ENCODE measurements at places on chromosomes 1 and 21.

- no peak for DNase-seq
Measured at GRCh38 chr1:184052194-184052559, 647 bp downstream of the TSEN15 start.

- DNase-seq: no peak
Measured at GRCh38 chr1:168640182-168640581, 63.8 kb downstream of the XCL1 start.

GRCh38 chr1:218674280-218674773 is 329.2 kb downstream of the TGFB2 start:
- peak; percentile 87 for DNase-seq

DNA sequence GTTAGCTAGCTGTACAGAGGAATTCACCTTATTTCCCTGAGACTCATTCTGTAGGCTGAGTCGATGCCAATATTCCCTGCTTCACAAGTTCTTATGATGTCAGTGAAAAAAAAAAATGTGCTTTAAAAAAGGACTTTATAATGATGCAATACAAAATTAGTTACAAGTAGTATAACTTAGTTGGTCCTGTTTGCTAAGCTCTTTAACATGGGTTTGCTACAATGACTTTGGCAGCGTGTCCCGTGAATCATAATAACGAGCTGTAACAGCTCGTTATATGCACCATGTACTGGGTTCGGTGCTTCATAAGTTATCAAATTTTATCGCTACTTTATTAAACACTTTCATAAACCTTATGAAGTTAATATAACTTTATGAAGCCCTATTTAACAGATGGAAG is 349.7 kb downstream of the LMX1A start:
- DNase-seq: no peak

GRCh38 chr1:89870998-89871397 is 50.2 kb downstream of the LRRC8D start:
- DNase-seq: no peak

DNA sequence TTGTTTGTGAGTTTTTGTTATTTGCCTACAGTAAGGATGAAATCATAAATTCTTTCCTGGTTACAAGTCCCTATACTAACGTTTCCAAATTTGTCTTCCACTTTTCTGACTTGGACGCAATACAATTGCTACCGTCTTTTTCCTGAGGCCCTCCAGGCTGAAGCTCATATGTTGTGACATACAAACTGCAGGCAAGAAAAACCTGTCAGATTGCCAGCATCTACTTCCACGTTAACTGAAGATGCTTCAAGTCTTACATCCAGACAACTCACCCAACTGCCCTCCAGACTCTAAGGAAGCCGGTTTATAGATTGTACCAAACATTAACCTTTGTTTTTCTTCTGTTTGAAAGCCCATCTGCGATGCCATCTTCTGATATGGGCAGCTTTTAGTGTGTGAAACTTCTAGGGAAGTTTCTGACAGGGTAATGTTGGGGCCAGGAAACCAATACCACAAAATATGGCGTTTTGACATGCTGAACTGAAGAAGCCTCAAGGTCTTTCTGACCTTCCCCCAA is 21.4 kb upstream of the RNF11 start:
- no peak for DNase-seq

GRCh38 chr1:44220001-44220751 is 6.9 kb downstream of the DMAP1 start:
- DNase-seq: no peak

- DNase-seq: peak; percentile 38
Measured at GRCh38 chr1:163673759-163674151, 352.0 kb downstream of the NUF2 start.

DNA sequence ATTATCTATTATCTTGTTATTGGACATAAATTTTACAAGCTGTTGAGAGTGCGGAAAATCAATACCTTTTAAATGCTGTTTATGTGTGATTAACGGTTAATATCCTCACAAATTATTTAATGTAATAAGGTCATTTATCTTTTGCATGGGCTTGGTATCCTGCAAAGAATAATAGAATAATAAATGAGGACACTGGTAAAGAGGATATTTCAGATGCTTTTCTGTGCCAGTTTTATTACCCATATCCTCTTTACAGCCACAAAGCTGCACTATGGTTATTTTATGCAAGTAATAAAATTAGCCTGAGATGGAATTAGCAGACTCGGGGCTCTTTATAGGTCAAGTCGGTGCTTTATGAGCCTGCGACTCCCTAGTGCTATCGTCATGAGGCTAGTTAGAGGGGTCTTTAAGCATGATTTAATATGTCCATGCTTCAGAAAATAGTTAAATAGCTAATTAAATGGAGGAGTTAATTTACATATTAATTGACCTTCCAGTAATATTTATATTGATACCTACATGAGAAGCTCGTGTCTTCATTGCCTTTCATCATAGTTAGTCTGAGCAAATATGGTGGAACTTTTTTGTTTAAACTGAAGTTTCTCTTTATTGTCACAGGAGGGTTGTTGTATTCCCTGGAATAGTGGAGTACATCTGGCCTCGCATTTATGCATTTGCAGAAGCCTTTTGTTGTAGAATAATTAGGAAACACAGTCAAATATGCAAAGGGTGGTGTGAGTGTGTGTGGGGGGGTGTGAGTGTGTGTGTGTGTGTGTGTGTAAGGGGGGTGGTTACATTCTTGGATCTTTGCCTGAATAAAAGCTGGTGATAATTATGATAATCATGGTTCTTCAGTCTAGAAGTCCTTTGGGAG is 120.3 kb downstream of the ATG4C start:
- DNase-seq: no peak

DNA sequence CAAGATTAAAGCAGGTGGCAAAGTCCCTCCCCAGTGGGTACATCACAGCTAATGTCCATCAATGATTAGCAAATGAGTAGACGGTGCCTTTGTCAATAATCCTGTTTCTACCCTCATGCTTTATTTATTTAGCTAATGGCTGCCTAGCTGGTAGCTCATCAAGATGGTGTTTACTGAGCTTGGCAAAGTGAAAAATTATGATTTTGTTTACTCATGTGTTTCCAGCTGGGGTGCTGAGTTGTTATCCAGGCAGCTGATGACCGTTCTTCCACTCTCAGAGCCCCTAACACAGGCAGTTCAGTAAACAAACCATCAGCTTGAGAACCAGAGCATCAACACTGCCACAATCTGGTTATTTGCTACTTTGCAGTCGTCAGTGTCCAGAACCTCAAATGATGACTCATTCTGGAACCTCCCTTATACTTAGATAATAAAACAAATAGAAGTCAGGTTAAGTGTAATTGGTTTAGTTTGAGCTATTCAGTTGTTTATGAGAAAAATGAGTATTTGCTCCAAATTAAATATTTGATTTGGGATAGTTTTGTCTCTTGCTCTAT is 163.9 kb downstream of the ST6GALNAC5 start:
- DNase-seq: no peak

DNA sequence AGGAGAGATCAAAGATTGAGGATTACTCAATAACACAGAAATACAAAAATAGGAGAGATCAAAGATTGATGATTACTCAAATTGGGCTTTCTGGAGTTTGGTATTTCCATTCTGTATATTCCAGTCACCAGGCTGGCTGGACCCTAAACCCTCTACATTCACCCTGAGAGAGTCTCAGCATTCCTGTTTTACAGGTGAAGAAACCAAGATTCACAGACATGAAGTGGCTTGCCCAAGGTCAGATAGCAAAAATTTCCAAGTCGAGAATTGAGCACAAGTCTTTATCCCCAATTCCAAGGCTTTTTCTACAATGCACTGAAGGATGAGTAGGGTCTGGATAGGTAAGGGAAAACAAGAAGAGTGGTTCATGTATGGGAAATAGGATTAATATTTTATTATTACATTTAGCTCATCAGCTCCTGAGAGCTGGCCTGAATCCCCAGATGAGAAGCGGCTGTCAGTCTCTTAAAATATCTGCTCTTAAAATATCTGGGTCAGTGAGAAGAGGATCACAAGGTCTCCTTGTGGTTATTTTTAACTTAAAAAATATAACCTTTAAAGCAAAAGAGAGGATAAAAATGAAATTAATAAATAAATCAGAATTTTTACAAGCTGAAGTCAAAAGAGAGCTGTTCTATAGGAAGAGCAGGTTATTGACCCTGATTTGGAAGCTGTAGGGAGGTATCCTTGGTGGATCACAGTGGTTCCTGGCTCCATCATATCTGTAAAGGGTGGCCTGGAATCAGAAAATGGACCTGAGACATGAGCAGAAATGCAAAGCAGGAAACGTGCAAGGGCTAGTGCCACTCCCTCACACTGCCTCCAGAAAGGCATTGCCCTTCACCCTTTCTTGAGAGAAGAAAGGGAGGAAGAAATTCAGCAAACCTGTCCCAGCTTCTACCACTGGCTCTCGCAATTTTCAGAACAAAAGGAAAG is 29.1 kb upstream of the SEC16B start:
- DNase-seq: no peak

- DNase-seq: peak; percentile 60
Measured at GRCh38 chr1:243740255-243740999, 109.6 kb downstream of the AKT3 start.

- no peak for DNase-seq
Measured at GRCh38 chr1:150221552-150221951, 14.4 kb downstream of the ANP32E start.

- DNase-seq: no peak
Measured at GRCh38 chr1:89831462-89832120, 10.8 kb downstream of the LRRC8D start.

DNA sequence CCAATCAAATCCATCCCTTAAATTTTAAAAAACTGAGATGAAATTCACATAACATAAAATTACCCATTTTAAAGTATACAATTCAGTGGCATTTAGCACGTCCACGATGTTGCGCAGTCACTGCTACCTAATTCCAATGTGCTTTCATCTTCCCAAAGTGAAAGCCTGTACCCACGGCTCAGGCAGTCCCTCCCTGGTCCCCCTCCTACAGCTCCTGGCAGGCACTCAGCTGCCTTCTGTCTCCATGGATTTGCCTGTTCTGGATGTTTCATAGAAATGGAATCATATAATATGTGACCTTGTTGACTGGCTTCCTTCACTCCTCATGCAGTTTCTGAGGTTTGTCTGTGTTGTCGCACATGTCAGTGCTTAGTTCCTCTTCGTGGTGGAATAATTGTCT is 386.3 kb downstream of the CAMTA1 start:
- no peak for DNase-seq

- no peak for DNase-seq
Measured at GRCh38 chr21:28714777-28715464, 277.8 kb downstream of the LTN1 start.

DNA sequence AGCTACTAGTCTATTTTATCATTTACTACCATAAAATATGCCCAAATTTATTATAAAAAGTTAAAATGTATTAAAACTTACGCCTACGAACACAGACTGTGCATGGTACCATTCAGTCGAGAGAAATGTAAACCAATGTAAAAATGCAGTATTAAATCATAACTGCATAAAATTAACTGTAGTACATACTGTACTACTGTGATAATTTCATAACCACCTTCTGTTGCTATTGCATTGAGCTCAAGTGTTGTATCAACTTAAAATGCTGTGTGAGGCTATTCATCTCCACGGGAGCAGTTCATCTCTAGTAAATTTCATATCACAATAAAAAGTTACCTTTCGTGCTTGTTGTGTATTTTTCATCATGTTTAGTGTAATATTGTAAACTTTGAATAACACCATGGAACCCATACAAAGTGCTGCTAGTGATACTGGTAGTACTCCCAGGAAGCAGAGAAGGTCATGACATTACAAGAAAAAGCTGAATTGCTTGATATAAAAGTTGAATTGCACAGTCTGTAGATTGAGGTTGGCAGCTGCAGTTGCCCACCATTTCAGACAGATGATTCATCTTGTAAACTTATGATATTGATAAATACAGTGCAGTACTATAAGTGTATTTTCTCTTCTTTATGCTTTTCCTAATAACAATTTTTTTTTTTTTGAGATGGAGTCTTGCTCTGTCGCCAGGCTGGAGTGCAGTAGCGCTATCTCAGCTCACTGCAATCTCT is 19.0 kb upstream of the CENPF start:
- DNase-seq: no peak

GRCh38 chr1:241706257-241706656 is 54.2 kb downstream of the WDR64 start:
- no peak for DNase-seq

- peak; percentile 73 for DNase-seq
Measured at GRCh38 chr1:232620356-232620969, 9.5 kb downstream of the SIPA1L2 start.

Measured in retinal pigment epithelial cell (primary cell).